Suprapubic skin (tissue), 4 donors: ENCODE measurements at places on chromosomes 2 and 18.

GRCh38 chr2:96680561-96681141 is 38.1 kb downstream of the FER1L5 start:
- no peak for DNase-seq

DNA sequence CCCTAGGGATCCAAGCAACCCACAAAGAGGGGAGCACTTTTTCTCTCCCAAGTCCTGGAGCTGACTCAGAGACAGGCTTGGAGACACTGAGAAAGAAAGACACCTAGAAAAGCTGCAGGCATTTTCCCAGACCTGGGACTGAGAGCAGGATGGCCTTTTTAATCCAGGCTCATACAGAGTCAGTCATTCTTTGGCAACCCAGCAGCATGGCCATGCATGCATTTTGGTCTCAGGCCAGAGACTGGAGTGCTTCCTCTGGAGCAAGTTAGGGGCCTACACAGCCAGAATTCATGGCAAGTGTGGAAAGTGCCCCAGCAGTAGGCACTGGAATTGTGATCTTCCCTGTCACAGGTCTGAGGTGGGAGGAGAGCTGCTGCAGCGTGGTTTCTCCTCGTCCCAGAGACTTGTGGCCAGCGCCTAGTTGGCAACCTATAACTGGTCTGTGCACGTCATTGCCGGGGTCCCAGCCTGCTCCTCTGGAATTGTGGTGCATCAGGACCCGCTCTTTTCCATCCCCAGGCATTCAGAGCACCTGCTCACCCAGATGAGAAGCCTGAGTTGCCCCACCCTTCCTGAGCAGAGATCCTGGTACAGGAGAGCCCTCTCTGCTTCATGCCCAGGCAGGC is 231.9 kb upstream of the RAB6C start:
- DNase-seq, result no peak

- no peak for DNase-seq
Measured at GRCh38 chr2:117127680-117128079, 686.8 kb upstream of the DDX18 start.

DNA sequence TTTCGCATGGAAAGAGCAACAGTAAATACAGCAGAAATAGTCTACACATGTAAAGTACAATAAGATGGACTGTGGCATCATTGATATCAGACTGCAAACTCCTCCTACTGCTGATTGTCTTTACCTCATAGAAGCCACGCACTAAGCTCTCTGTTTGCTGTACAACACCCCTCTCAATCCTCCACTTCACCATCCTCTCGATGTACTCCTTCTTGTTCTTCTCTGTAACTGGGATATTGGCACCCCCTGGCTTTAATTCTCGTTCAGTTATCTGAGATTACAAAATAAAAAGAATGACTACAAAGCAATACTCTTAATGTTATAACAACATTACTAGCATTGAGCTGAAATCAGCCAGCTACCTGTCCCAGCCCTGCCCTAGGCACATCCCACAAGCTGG is 49.3 kb upstream of the STK17B start:
- DNase-seq, result no peak

GRCh38 chr2:151380580-151381235 is 23.3 kb downstream of the TNFAIP6 start:
- no peak for DNase-seq
